Mesenteric fat pad (tissue), 1 donor: ENCODE measurements at places on chromosomes 12 and 14. TPM values are rescaled to one million over a fixed set of nuclear protein-coding genes. Genes with fewer than 3 reads are reported as not detected.

TRIM9 gene
- 1.3 TPM for total RNA-seq

KRT82 gene
- total RNA-seq = not detected

SRGAP1 gene
- 20.5 TPM for total RNA-seq

CLEC12A gene
- total RNA-seq = 7.5 TPM

ST8SIA1 gene
- total RNA-seq = 1.6 TPM
